Osteocyte (in vitro differentiated cells): ENCODE measurements at places on chromosomes 16 and 17. TPM values are rescaled to one million over a fixed set of nuclear protein-coding genes. Genes with fewer than 3 reads are reported as not detected.

The CIITA gene
- not detected in 2 replicates for total RNA-seq

The MATCAP1 gene
- 26.6 and 35.7 TPM in 2 replicates for total RNA-seq

The TMIGD1 gene
- total RNA-seq, result not detected in 2 replicates

The CCL5 gene
- total RNA-seq, result not detected in 2 replicates

The KRTAP2-3 gene
- not detected in 2 replicates for total RNA-seq

The NXN gene
- 123 and 131 TPM in 2 replicates for total RNA-seq

The DGKE gene
- 6.6 and 7.1 TPM in 2 replicates for total RNA-seq

The VMO1 gene
- total RNA-seq, result 1.9 and 2.4 TPM in 2 replicates

The EFCAB13 gene
- 1.9 and 2.7 TPM in 2 replicates for total RNA-seq

The OR1A1 gene
- not detected in 2 replicates for total RNA-seq

- no peaks in the 10 kb centered on the region for H3K4me1 ChIP-seq
- DNase-seq, result no peak
- H3K27me3 ChIP-seq, result peaks cover 46% of the 10 kb centered on the region
- H3K36me3 ChIP-seq, result no peaks in the 10 kb centered on the region
Observed at GRCh38 chr17:7156342-7156940, 22.7 kb downstream of the ASGR1 start.

DNA sequence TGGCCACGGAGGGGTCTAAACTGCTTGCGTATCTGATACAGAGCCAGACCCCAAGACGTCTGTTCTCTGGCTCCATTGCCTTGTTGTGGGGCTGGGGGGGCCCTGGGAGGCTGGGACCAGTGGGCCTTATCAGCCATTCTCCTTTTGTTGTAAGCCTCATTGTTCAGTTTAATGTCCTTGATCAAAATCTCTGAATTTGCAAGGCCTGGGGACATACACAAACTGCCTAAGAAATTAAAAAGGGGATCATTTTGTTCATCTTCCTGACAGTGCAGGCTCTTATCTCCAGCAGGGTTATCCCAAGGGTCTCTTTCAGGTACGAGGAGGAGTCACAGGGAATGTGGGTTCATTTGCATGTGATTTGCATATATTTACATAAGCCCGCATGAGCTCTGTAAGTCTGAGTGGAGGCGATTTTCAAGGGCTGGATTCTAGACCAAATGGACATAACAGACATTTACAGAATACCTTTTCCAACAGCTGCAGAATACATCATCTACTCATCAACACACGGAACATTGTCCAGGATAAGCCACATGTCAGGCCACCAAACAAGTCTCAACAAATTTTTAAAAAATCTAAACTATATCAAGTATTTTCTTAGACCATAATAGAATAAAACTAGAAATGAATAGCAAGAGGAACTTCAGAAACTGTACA, 269.8 kb downstream of the RBFOX1 start:
- H3K36me3 ChIP-seq, result no peaks in the 10 kb centered on the region
- no peak overlapping the region for H3K4me3 ChIP-seq
- no peaks in the 10 kb centered on the region for H3K4me1 ChIP-seq
- H3K27ac ChIP-seq, result no peak overlapping the region
- H3K27me3 ChIP-seq, result no peaks in the 10 kb centered on the region
- no peak for DNase-seq

GRCh38 chr16:87093804-87094555, 223.2 kb downstream of the C16orf95 start:
- no peak for DNase-seq
- H3K27me3 ChIP-seq, result no peaks in the 10 kb centered on the region
- H3K4me1 ChIP-seq, result peaks cover 2% of the 10 kb centered on the region
- no peak overlapping the region for H3K4me3 ChIP-seq
- no peaks in the 10 kb centered on the region for H3K36me3 ChIP-seq

GRCh38 chr17:62653002-62653825, 25.7 kb downstream of the MRC2 start:
- DNase-seq, result no peak
- H3K36me3 ChIP-seq, result peaks cover 10% of the 10 kb centered on the region
- H3K4me3 ChIP-seq, result peak overlapping the region; percentile 70
- H3K4me1 ChIP-seq, result peaks cover 61% of the 10 kb centered on the region
- no peaks in the 10 kb centered on the region for H3K27me3 ChIP-seq
- H3K27ac ChIP-seq, result peak overlapping the region; percentile 88

- no peak for DNase-seq
- peaks cover 15% of the 10 kb centered on the region for H3K27me3 ChIP-seq
- no peaks in the 10 kb centered on the region for H3K36me3 ChIP-seq
Observed at GRCh38 chr16:63712725-63713124, 1409.1 kb downstream of the CDH11 start.

DNA sequence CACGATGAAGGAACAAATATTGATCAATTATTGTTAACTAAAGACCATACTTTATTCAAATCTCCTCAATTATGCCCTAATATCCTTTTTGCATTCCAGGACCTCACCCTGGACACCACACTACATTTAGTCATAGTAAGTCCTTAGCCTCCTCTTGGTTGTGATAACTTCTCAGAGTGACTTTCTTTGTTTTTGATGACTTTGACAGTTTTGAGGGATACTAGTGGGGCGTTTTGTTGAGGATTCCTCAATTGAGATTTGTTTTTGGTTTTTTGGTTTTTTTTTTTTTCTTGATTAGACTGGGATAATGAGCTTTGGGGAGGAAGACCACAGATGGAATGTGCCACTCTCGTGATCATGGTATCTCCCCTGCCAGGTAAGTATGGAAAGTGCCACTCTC, 105.5 kb downstream of the SOX9 start:
- DNase-seq, result no peak
- H3K4me3 ChIP-seq, result no peak overlapping the region
- no peak overlapping the region for H3K27ac ChIP-seq
- no peaks in the 10 kb centered on the region for H3K4me1 ChIP-seq
- peaks cover 23% of the 10 kb centered on the region for H3K27me3 ChIP-seq
- H3K36me3 ChIP-seq, result no peaks in the 10 kb centered on the region

- H3K27ac ChIP-seq, result peak overlapping the region; percentile 75
- H3K27me3 ChIP-seq, result no peaks in the 10 kb centered on the region
- peak overlapping the region; percentile 80 for H3K4me3 ChIP-seq
- H3K4me1 ChIP-seq, result peaks cover 29% of the 10 kb centered on the region
- DNase-seq, result no peak
Observed at GRCh38 chr17:62704381-62704971, 77.0 kb downstream of the MRC2 start.

DNA sequence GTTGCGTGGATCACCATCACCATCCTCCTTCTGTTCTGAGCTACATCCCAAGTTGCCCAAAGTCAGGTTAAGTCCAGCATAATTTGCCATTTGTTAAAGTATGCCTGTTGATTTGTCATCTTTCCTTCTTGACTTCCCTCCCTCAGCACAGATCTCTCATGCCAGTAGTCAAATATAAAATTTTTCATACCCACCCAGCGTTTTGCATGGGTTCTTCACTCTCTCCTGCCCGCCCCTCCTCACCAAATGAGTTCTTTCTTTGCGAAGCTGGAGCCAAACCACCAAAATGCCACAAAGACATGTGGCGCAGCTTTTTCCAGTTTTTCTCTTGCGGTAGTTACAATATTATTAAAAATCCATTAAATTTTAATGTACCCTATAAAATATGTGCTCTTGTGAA, 167.2 kb downstream of the MSI2 start:
- no peak for DNase-seq
- H3K4me1 ChIP-seq, result peaks cover 22% of the 10 kb centered on the region
- no peak overlapping the region for H3K4me3 ChIP-seq
- H3K27ac ChIP-seq, result no peak overlapping the region

DNA sequence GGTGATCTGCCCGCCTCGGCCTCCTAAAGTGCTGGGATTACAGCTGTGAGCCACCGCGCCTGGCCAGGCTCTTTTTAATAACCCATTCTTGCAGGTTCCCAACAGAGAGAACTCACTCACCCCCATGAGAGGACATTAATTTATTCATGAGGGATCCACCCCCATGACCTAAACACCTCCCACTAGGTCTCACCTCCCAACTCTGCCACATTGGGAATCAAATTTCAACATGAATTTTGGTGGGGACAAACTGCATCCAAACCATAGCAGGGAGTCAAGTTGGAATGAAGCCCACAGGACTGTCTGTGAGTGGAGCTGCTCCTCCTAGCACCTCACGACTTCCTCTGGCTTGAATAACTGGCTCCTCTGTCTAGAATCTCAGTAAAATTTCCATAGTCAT, 85.5 kb downstream of the WWP2 start:
- H3K4me3 ChIP-seq, result no peak overlapping the region
- no peak for DNase-seq
- peaks cover 21% of the 10 kb centered on the region for H3K4me1 ChIP-seq

DNA sequence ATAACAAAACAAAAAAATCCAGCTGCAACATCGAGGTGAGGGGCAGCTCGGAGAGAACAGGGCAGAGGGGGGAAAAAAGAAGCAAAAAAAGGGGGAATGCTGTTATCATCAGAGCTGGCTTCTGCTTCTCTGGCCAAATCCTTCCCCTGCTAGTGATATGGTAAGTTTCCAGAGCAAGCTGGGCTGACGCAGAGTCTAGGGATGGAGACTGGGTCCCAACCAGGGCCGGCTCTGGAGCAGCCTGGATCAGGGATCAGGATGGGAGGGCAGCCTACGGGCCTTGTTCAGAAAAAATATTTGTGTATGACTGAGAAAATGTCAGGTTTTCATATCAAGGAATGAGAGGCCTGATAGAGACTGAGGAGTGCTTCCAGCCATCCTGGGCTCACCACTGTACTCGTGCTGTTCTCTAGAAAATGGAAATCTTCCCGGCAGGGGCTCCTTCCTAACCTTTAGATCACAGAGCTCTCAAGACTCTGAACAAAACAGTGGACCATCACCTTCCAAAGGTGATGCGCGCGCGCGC, 726 bp upstream of the C1QTNF1 start:
- H3K36me3 ChIP-seq, result peaks cover 9% of the 10 kb centered on the region
- peaks cover 2% of the 10 kb centered on the region for H3K27me3 ChIP-seq
- H3K4me1 ChIP-seq, result peaks cover 67% of the 10 kb centered on the region
- peak overlapping the region; percentile 92 for H3K4me3 ChIP-seq

GRCh38 chr16:83685615-83686165, 122.1 kb upstream of the HSBP1 start:
- H3K4me3 ChIP-seq, result no peak overlapping the region
- H3K36me3 ChIP-seq, result no peaks in the 10 kb centered on the region
- no peaks in the 10 kb centered on the region for H3K27me3 ChIP-seq

DNA sequence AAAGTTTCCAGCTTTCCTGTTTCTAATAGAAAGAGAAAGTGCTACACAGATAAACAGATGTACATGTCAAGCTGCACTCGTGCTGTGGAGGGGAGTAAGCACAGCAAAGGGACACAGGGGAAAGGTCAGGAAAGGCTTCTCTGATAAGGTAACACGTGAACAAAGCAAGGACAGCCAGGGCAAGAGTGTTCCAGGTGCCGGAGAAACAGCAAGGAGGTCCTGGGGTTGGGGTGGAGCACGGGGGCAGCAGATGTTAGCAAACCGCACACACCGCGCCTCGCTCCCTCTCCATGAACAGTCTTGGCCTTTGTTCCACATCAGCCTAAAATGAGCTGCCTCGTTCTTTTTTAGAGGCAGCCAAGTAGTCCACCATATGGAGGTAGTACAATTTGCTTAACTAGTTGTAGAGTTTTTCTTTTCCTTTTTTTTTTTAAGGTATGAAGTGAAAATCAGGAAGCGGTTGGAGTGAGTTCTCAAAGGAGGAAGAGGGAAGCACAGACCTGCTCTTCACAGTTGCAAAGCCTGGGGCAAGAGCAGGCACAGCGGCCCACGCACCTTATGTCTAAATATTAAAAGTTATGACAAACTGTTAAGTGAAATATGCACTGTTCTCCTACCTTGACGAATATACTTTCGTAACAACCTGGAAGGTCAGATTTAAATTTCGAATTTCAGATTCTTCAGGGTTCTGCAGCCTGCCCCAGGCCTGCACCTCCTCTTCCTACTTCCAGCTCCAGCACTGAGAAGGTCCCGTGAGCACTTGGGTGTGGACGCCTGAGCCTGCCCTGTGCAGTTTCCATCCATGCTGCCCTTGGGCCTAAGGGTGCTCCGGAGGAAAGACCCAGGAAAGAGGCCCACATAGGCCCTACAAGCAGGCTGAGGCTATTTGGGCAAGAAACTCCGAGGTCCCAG, 41.5 kb upstream of the RPH3AL start:
- H3K4me1 ChIP-seq, result no peaks in the 10 kb centered on the region
- no peak overlapping the region for H3K27ac ChIP-seq
- H3K27me3 ChIP-seq, result peaks cover 4% of the 10 kb centered on the region
- no peak overlapping the region for H3K4me3 ChIP-seq

- peaks cover 19% of the 10 kb centered on the region for H3K36me3 ChIP-seq
- peak overlapping the region; percentile 63 for H3K27ac ChIP-seq
Observed at GRCh38 chr17:75645501-75645888, 12.3 kb downstream of the SMIM5 start.

DNA sequence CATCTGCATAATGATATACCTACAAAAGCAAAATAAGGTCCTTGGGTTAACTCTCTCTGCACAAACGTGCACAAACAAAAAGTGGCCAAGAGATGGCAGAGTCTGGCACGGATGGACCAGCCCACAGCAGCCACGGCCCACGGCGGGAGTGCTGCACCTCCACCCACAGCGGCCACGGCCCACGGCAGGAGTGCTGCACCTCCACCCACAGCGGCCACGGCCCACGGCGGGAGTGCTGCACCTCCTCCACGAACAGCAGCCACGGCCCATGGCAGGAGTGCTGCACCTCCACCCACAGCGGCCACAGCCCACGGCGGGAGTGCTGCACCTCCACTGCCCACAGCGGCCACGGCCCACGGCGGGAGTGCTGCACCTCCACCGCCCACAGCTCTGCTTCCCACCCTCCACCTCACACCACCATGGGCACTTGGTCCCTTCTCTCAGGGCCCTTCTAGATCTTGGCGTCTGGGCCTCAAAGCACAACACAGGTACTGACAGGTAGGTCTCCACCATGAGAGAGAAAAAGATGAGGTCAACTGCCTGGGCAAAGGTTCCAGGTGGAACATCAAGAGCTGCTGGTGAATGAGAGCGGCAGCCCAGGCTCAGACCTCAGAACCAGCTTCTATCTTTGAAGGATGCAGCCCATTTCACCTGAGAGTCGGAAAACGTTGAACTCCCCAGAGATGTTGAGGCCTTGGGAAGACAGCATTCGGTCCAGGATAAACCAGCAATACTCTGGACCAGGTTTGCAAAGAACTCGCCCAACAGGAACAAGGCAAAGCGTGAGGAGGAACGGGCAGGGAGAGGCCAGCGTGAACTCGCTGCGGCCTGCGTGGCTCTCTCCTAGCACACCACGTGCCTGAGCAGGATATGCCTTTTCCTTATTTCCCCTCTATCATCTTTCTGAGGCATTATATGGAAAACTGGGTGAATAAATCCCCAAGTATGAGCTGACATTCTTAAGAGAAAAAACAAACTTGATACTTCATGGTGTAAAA, 124.5 kb downstream of the ZNF778 start:
- no peak overlapping the region for H3K4me3 ChIP-seq
- no peaks in the 10 kb centered on the region for H3K27me3 ChIP-seq
- peaks cover 3% of the 10 kb centered on the region for H3K36me3 ChIP-seq
- DNase-seq, result no peak

DNA sequence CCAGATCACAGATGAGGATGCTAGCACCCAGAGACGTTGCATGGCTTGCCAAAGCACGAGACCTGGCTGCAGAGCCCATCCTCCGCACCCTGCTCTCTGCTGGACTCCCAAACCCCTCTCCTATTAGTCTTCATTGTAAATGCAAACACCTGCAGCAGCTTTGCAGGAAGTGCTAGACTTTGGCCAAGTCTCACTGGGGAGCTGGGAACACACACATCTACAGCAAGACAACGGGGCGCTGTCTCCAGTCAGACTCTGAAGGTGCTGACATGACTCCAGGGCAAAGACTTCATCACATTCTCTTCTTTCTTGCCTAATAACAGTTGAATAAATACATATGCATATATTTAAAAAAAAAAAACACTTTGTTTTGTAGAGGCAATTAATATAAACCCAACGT, 43.8 kb downstream of the CYTH1 start:
- H3K4me1 ChIP-seq, result peaks cover 74% of the 10 kb centered on the region
- H3K4me3 ChIP-seq, result no peak overlapping the region
- H3K27ac ChIP-seq, result no peak overlapping the region
- peaks cover 3% of the 10 kb centered on the region for H3K36me3 ChIP-seq

GRCh38 chr16:3349175-3349574, 6.5 kb upstream of the OR2C1 start:
- H3K36me3 ChIP-seq, result no peaks in the 10 kb centered on the region
- DNase-seq, result no peak
- H3K4me3 ChIP-seq, result no peak overlapping the region
- no peaks in the 10 kb centered on the region for H3K4me1 ChIP-seq
- H3K27me3 ChIP-seq, result peaks cover 11% of the 10 kb centered on the region
